ENCODE measurements at places on chromosomes 1 and 21.

GRCh38 chr1:213286235-213286634 is 235.2 kb downstream of the RPS6KC1 start:
- no peak for DNase-seq

- DNase-seq, result no peak
Measured at GRCh38 chr1:58710190-58711085, 10.6 kb upstream of the MYSM1 start.

GRCh38 chr1:207810173-207810572 is 58.3 kb downstream of the CD46 start:
- no peak for DNase-seq

DNA sequence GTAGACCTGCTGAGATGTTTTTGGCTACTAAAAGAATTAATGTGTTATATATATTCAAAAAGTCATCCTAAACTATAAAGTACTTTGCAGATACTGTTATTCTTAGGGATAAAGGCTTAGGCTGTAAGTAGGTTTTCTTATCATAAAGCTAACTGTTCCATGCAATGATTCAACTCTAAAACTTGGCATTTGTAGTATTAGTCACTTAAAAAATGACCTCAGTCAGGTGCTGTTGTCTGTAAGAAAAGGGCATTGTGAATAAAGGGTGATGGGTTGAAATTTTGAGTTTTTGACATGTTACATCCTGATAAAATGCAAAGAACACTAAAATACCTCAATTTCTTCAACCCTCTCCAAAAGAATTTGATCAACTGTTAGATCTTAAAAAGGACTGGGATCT is 32.9 kb downstream of the ADCY10 start:
- DNase-seq, result no peak

DNA sequence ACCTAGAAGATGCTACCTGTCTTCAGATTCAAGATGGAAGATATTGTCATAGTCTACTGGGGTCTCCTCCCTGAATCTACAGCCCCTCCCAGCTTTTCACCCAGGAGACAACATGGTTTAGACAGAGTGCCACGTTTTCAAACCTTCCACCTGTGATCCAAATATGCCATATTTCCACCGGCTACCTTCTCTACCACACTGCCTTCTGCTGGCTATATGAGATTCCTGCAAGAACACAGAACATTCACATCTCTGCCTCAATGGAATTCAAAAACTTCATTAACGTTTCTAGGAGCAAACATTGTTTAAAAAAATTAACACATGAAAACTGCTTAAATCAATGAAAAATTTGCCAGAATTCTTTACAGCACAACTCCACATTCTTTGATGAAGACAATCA is 12.9 kb upstream of the LELP1 start:
- no peak for DNase-seq

DNA sequence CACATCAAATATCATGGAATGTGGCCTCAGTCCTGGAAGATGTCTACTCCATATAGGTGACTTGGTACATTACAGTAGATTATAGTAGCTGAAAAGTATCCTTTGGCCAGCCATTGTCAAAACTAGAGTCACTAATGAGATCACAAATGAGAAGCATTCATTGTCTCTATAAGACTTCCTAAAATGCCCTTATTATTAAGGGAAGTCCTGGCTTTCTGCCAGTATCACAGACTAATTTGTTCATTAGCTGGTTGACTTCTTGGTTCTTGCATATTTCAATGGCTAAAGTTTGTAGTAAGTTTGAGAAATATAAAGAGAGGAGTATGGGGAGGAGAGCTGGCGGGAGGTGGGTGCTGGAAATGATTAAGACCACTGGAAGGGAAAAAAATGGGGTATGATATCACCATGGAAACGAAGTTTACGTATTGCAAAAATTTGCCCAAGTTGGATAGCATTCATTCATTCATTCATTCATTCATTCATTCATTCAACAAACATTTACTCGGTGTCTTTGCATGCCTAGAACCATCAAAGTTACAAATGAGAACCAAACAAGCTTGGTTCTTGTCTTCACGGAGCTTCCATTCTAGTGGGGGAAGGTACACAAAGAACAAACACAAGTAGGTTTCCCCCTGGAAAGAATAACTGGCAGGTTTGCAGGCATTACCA is 11.7 kb upstream of the B3GALNT2 start:
- no peak for DNase-seq

DNA sequence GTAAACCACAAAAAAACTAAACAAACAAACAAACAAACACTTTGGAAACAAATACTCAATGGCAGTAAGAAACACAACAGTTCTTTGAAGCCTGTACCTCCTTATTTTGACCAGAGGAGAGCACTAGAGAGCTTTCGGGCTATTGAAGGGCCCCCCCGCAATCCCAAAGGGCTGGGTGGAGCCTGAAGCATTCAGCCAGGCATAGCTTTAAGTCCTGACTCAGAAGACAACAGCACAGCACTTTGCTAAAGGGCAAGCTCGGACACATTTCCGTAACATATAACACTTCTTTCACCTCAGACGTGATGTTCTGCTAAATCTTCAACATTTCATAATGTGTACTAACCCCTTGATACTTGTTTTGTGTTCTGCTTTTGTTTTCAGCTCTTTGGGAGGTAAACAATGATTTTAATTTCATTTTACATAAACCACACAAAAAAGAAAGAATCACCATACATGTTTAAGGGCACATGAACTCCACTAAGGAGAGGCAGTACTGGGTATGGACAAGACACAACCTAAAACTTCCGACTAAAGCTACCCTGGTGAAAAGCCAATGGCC is 9.7 kb upstream of the SHCBP1L start:
- DNase-seq, result no peak

DNA sequence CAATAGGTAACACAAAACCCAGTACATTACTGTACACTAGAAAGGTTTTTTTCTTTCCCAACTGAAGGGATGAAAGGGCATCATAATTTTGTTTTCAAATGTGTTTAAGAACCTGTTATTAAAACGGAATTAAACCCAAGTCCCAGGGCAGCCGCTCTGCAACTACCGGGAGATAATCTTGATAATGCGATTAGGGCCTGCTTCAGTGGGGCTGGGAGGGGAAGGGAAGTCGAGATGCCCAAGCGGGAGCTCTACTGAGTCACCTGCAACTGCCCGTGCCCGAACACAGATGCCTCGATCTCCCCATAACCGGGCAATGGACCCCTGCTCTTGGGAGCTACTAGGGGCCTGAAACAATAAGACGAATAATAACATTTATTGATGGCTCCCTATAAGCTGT is 61.4 kb downstream of the KAZN start:
- no peak for DNase-seq

Data from hypothalamus (tissue), 51 donors.